ENCODE measurements at places on chromosomes 6 and 20. TPM values are rescaled to one million over a fixed set of nuclear protein-coding genes. Genes with fewer than 3 reads are reported as not detected.

Gene SAMD5
- total RNA-seq: 1.00 TPM

Gene BPIFB1
- not detected for total RNA-seq

Gene PNISR
- total RNA-seq: 48.5 TPM

Gene NOTCH4
- total RNA-seq: 22.4 TPM

Gene DDX43
- 0.62 TPM for total RNA-seq

Gene NMBR
- total RNA-seq: not detected

Gene TMEM200A
- not detected for total RNA-seq

Gene KCNQ2
- total RNA-seq: 0.89 TPM

Gene RIPPLY2
- not detected for total RNA-seq

Gene SAMD10
- 6.0 TPM for total RNA-seq

Gene RHAG
- total RNA-seq: 0.62 TPM

Gene TMX4
- total RNA-seq: 123 TPM

Gene KLHDC3
- total RNA-seq: 147 TPM

Gene SNX9
- total RNA-seq: 34.4 TPM

Gene E2F3
- 6.5 TPM for total RNA-seq

Gene PAX1
- not detected for total RNA-seq

Gene NRM
- 3.2 TPM for total RNA-seq

Gene OLIG3
- total RNA-seq: not detected

Gene PRSS16
- total RNA-seq: not detected
